ENCODE measurements at places on chromosomes 4 and X.
A peak's percentile ranks its signal among the peaks of the same experiment; 100 is the strongest.

- no peak for DNase-seq
Observed at GRCh38 chrX:121987163-121987562, 939.8 kb downstream of the GLUD2 start.

DNA sequence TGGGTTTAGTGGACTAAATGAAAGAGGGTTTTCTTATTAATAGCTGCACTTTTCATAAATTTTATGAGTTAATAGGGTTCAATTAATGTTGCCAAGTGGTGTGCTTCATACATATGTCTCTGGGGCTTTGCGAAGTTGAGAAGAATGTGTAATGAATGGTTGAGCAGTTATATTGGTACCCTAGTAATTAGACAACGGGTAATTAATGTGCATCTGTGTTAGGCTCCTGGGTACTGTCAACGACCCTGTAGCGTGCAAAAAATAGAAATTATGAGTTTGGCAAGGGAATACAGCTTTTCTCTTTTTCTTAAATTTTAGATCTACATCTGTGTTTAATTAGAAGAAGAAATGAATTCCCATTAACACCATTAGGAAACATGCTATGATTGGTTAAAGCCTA, 1027.7 kb downstream of the ARAP2 start:
- no peak for DNase-seq

GRCh38 chr4:108360754-108361445, 192.2 kb upstream of the LEF1 start:
- no peak for DNase-seq

DNA sequence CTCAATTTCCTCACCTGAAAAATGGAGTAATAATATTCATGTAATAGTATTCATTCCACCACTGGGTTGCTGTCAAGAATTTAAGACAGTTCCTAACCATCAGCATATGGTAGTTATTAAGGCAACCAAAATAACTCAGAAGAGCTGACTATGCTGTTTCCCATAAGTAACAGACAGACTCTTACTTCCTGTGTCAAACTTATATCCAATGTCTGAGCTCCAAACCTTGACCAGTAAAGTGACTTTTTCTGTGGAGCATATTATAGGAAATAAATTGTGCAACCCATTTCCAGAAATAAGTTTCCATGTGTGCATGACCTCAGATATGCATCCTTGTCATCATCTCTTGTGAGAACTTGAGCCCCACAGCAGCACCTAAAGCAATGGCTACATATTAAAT, 78.8 kb downstream of the HADH start:
- no peak for DNase-seq

GRCh38 chr4:128220286-128221235, 67.1 kb downstream of the PGRMC2 start:
- DNase-seq = no peak

GRCh38 chr4:174709526-174709925, 119.5 kb downstream of the GLRA3 start:
- no peak for DNase-seq

GRCh38 chrX:155966876-155967275, 30.6 kb upstream of the IL9R start:
- DNase-seq = no peak

GRCh38 chrX:149871940-149872339, 9.0 kb upstream of the MAGEA8 start:
- DNase-seq = peak; percentile 30

DNA sequence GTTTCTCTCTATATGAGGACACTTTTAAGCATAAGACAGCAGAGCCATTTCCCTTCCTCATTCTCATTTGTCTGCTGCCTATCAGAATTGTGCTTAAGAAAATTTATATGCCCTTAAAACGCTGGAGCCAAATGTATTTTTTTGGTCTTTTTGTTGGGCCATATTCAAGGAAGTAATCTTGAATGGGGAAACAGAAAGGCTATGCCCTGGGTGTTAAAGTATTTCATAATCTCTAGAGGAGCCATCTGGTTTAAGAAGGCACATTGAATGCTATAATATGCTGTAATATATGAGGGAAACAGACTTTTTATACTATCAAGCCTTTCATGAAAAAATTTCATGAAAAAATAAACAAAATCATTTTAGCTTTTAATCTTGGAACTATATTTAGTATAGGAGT, 4.3 kb downstream of the DMD start:
- DNase-seq = no peak

- DNase-seq = no peak
Observed at GRCh38 chrX:70509078-70509477, 64.4 kb downstream of the DLG3 start.

DNA sequence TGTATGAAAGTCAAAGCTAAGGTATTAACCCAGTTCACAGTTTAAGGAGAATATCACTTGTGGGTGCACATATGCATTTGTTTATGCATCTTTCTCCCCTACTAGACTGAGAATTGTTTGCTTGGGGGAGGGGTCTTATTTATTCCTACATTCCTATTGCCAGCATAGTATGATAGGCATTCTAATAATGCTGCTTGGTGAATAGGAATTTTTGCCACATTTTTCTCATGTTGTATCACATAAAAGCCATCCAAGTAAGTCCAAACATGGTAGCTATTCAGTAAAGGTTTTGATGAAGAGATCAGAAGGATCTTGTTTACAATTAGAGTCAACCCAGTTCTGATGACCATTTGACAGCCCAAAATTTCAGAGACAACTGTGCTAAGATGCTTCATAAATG, 48.6 kb downstream of the ASB9 start:
- DNase-seq = no peak

DNA sequence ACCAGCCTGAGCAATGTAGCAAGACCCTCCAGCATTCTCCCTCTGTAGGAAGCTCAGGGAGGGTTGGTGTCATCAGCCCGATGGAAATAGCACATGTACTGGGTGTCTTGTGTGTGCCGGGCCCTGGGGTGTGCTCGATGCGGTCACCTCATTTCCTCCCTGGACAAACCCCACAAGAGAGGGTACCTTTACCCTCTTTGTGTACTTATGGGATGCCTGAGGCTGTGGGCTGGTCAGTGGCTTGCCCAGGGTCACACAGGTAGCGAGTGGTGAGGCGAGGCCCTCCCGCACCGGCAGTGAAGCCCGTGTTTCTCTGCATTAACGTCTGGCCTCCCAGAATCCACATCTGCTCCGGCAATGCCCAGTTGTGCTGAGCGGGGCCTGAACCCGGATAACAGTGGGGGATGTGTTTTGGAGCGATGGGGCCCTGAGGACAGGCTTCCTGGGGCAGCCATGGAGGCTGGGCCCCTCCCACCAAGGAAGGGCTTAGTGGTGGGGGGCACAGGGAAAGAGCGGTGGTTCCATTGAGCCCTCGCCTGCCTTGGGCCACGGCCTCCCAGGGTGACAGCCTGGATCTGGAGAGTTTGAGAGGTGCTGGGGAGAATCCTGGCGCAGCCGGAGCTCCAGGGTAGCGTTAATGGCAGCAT, 8.1 kb downstream of the PSAPL1 start:
- DNase-seq = no peak

GRCh38 chrX:154918060-154918483, 31.9 kb downstream of the F8A1 start:
- peak; percentile 9 for DNase-seq

DNA sequence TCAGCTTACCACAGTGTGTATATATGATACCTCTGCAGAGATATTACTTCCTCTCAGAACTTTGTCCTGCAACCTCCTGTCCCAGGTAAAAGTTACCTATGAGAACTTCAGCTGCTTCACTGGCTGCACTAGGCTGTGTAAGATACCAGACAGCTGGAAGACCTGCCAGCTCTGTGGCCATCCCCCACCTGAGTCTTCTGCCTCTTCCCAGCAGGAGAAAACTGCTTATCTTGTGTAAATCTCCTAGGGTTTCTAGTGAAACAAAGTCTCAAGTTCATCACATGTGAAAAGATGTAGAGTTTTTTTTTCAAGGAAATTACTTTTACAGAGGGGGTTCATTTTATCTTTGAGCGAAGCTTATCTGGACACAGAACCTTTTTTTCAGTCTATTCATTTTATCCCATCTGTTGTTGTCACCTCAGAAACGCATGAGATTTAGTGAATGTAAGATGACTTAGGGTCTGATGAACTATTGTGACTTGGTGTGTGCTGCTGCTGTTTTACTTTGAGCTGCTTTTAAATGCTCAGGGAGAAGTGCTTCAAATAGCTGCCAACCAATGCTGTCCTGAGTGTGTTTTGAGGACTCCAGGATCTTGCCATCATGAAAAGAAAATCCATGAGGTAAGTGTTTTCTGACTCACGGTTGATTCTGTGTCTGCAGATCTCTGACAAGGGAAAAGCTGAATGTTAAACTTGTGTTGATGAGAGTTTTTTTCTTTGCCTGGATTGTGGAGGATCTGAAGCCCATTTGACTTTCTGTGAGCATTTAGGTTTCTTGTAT, 187.8 kb downstream of the FRAS1 start:
- no peak for DNase-seq

- no peak for DNase-seq
Observed at GRCh38 chrX:111114806-111115205, 18.8 kb downstream of the PAK3 start.

DNA sequence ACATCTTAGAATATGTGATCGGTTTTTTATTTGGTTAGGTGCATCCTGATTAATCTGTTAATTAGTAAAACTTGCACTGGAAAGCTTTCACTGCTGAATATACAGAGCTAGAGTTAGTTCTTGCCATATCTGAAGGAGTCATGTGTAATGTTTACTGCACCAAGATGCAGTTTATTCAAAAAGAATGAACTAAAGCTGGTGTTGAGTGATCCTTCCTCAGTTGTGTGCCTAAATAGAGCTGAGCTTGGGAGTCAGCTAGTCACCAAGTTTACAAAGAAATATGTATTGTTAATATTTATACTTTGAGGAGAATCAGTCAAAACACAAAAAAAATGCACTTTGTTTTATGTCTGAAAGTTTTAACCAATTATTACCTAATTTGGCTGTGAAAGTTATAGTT, 54.1 kb upstream of the FHDC1 start:
- DNase-seq = no peak

- no peak for DNase-seq
Observed at GRCh38 chrX:133722756-133723155, 262.6 kb downstream of the GPC3 start.

DNA sequence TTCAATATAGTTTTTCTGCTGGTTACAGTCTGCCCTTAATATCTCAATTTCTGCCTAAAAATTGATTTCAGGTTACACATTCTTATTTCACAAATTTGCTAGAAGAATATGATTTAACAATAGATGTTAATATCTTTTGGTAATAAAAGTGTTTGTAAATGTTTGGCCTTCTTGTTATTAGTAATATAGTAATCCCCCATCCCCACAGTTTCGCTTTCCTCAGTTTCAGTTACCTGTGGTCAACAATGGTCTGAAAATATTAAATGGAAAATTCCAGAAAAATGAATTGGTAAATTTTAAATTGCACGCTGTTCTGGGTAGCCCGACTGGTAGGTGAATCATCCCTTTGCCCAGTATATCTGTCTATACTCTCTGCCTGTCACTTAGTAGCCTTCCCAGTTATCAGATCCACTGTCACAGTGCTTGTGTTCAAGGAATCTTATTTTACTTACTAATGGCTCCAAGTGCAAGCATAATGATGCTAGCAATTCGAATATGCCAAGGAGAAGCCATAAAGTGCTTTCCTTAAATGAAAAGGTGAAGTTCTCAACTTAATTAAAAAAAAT, 3.5 kb upstream of the BMP2K start:
- no peak for DNase-seq
